ENCODE measurements at places on chromosomes 6 and 20. TPM values are rescaled to one million over a fixed set of nuclear protein-coding genes. Genes with fewer than 3 reads are reported as not detected.

The ISM1 gene
- 0.67 TPM for total RNA-seq

The ECT2L gene
- not detected for total RNA-seq

The FAM50B gene
- 6.0 TPM for total RNA-seq

The SLC22A16 gene
- total RNA-seq: 0.54 TPM

The CST4 gene
- not detected for total RNA-seq

GRCh38 chr6:18446771-18447170 lies 59.6 kb downstream of the RNF144B start:
- DNase-seq: no peak

DNA sequence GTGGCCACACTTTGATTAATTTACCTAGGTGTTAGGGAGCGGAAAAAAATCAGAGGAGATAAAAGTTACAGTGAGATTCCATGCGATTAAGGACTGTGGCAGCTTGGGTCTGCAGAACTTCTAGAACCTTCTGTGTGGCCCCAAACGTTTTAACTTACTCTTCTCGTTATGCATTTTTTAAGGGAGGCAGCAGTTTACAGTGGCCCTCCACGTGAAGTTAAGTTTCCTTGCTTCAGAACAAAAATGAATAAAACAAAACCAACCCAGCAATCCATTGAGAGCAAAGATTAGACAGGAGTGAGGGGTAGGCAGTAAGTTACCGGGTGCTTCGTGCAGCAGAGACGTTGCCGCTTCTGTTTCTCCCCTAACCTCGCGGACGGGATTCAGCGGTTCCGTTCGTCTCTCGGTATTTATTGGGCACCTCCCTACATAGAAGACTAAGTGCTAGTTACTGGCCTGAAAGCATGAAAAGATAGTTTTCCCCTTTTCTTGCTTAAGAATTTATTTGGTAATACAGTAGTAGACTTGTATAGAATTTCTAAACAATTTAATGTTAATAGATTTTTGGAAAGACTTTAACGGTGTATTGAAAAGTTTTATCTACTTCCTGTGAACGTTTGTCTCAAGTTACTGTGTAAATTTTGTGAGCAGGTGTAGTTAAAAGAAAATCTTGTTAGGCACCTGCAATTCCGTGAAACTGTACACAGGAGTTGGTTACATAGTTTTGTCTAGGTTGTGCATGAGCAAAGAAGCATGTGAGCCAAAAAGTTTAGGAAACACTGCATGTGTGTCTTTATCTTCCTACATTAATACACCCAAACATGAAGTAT lies 1.1 kb downstream of the BAG2 start:
- peak; percentile 29 for DNase-seq

GRCh38 chr20:24948939-24949679 lies at the start of gene CST7:
Gene CST7, plus strand, starts transcription at chr20:24949269. Its CDS starts 237 bp downstream, at chr20:24949506.
- peak; percentile 65 for DNase-seq

- no peak for DNase-seq
Measured at GRCh38 chr6:139940741-139941729, 566.6 kb upstream of the CITED2 start.

GRCh38 chr6:70956191-70956450 lies 739 bp downstream of the B3GAT2 start:
- no peak for DNase-seq

DNA sequence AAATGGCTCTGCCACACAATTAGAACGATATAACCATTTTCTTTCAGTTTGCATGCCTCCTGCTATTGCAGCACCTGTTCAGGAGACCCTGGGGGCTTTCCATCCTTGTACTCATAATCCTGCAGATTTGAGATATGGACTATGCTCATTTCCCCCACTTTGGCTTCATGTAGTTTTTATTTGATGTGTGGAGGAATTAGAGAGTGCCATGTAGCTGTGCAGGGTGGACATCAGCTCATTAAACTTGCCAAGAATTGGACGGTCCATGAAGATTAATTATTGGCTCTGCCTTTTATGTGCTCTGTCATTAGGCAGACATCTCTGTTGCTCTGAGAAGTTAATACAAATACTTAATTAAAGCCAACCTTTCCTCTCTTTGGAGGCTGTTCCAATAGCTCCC lies 66.2 kb upstream of the CD83 start:
- no peak for DNase-seq

GRCh38 chr6:32947552-32948465 lies 5.1 kb downstream of the HLA-DMA start:
- DNase-seq: peak; percentile 36

DNA sequence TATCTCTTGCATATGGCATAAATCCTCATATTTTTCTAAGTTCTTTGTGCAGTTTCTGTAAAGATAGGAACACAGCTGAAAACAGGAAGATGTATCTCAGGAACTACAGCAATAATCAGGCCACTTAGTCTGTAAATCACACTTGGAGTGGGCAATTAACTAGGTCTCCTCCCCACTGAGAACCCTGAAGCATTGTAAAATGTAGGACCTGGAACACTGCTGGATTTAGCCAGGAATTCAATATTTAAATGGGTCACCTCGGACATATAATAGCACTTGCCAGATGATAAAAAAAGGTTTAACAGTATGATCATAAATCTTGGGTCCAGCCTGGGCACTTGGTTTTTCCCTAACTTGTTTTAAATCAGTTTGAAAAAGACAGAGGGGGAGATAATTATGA lies 155.0 kb downstream of the GRM1 start:
- no peak for DNase-seq
